ENCODE measurements at places on chromosomes 6 and 20. TPM values are rescaled to one million over a fixed set of nuclear protein-coding genes. Genes with fewer than 3 reads are reported as not detected.

GRCh38 chr6:31642798-31643570 lies 9.5 kb downstream of the BAG6 start:
- no peak for DNase-seq

XKR7 gene
- total RNA-seq, result under 0.01 TPM

GRCh38 chr6:100719883-100720682 lies 161.0 kb downstream of the ASCC3 start:
- DNase-seq, result no peak

PAK5 gene
- total RNA-seq, result not detected

- DNase-seq, result no peak
Measured at GRCh38 chr20:1569415-1569881, 11.9 kb upstream of the SIRPD start.

MLIP gene
- not detected for total RNA-seq

DNA sequence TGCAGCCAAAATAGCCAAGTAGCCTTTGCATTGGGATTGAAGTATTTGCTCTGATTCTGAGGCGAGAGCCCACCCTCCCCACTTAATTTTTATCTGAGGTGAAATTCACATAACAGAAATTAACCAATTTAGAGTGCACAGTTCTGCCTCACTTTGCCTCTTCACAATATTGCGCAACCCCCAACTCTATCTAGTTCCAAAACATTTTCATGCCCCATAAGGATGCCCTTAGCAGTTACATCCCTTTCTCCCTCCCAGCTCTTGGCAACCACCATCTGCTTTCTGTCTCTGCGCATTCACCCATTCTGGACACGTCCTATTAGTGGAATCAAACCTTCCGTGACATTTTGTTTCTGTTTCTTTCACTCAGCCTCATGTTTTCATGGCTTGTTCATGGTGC lies 9.0 kb downstream of the MAS1L start:
- no peak for DNase-seq

TPX2 gene
- total RNA-seq, result 6.7 TPM
